Activated CD4-positive, alpha-beta T cell treated with anti-CD3 and anti-CD28 coated beads, Interleukin-2, Interleukin-6, amounts not matched to agents 100 ng/mL and 50 ng/mL, durations not matched to agents 16 hours and 8 hours (primary cell): ENCODE measurements at places on chromosomes 2 and 18.
A peak's percentile ranks its signal among the peaks of the same experiment; 100 is the strongest.

- DNase-seq, result no peak
Observed at GRCh38 chr18:33369711-33370449, 70.6 kb downstream of the CCDC178 start.

DNA sequence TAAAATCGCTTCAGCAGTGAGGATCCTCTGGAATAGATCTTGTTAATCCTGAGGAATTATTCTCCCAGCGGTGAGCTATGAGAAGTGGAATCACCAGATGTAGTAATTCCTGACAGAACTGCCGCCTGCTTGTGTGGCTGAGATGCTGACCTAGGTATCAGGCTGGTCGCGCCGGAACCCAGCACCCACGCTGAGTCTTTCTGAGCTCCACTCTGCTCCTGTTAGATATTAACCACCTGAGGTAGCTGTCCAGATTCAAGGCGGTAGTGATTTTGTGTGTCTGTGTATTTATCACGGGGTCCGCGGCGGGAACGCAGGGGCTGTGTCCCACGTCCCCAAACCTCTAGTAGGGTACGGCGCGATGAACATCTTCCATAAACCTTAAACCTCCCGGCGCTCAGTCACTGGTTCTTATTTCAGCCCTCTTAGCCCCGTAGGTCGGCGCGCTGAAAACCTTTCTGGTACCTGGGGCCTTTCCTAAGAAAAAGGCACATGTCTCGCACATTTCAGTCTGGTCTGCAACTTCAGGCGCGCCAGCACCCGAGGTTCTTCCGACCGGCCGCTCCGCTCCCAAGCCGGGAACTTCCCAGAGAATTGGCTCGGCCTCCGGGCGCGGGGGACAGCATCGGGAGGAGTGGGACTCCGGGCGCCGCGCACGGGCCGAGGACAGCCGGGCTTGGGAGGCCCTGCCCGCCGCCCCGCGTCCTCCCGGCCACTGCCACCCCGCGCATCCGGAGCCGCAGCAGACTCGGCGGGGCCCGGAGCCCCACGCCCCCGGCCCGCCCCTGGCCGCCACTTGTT, 542 bp upstream of the CNNM3 start:
- peak; percentile 32 for DNase-seq

GRCh38 chr2:232897598-232898408, 27.7 kb downstream of the SNORC start:
- DNase-seq, result peak; percentile 28

DNA sequence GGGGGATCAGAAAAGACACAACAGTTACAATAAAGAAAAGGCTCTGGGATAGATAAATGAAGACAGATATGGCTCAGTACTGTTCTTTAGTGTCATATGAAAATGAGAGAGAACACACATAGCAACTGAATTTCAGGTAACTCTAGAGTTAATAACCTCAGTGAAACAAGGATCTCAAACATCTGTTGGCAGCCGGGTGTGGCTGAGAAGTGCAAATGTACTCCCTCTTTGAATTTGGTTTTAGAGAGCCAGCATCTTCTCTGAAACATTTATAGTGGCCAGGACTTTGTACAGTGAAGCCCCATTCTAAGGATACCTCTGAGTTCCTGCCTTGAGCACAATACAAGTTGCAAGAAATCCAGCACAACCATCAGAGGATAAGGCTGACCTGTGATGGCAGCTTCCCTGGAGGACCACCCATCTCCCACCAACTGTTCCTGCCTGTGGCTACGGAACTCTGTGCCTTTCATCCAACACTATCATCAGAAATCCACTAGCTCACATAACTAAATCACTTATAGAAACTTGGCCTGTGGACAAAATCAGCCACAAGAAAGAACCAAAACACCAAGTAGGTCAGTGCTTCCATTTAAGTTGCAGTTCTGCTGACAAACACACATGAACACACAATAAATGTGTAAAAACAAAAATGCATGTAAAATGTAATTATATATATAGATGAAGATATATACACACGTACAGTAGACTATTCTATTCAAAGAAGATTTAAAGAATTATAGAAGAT, 37.3 kb upstream of the PEX13 start:
- DNase-seq, result no peak

DNA sequence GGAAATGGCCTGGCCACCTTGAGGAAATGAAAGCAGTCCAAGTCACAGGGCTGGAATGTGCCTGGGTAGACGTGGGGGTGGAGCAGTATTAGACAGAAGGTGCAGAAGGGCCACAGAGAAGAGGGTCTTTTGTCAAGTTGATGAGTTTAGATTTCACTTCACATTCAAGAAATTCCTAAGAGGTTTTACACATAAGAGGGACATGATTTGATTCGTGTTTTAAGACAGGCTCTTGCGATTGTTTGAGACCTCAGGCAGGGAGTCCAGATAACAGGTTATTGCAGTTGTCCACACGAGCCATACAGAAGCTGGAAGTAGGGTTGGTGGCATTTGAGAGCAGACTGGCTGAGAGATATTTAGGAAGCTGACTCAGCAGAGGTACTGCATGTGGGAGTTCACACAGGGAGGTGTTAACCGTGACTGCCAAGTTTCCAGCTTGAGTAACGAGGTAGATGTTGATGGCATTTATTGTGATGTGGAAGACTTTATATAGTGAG, 64.6 kb downstream of the NEB start:
- peak; percentile 57 for DNase-seq

GRCh38 chr2:109345653-109346480, 216.9 kb downstream of the SH3RF3 start:
- no peak for DNase-seq

DNA sequence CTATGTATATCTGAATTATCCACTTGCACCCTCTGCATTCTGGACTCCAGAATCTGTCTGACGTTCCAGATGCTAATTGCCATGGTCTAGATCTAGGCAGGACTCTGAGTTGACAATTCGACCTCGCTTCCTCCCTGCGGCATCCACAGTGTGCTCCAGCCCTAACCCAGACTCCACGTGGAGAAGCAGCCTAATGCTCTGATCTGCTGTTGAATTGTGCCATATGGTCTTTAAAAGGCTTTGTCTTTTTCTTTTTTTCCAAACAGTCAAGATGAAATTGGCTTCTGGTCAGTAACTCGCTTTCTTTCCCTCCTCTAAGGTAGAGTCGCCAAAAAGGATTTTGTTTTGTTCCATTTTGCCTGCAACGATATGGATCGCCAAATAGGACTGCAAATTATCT, 752.6 kb upstream of the ID2 start:
- DNase-seq, result no peak

- DNase-seq, result no peak
Observed at GRCh38 chr2:61125798-61126197, 36.2 kb upstream of the C2orf74 start.

DNA sequence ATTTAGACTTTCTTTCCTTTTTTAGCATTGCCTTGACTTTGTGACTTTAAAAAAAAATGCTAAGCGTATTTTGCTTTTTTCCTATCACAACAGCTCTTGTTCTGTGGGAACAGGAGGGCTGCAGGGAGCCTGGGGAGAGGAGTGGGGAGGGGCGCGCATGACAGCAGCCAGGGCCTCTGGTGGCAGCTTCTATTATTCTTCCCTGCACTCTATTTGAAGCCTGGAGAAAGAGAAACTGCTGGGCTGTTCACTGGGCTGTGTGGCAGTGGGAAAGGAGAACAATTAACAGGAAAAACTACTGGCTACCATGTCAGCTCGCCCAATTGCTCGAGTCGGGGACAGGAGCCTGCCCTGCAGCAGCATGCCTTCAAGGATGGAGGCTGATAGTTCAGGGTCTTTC, 119.0 kb upstream of the ZBTB14 start:
- no peak for DNase-seq

DNA sequence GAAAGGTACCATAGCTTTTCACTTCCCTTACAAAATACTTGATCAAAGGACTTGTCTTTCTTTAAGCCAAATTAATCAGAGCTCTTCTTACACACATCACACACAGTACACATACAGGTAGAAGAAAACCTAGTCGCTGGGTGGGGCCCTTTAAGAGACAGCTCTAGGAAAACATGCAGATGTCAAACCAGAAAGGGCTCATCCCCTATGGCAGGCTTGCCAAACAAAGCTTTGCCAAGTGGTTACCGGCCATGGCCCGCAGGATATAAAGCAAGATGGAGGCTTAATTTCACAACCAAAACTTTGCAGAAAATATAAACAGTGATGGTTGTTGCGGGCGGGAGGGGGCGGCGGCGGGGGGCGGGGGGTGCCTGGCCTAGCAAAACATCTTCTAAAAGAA, 2156.0 kb upstream of the PIK3C3 start:
- DNase-seq, result no peak

DNA sequence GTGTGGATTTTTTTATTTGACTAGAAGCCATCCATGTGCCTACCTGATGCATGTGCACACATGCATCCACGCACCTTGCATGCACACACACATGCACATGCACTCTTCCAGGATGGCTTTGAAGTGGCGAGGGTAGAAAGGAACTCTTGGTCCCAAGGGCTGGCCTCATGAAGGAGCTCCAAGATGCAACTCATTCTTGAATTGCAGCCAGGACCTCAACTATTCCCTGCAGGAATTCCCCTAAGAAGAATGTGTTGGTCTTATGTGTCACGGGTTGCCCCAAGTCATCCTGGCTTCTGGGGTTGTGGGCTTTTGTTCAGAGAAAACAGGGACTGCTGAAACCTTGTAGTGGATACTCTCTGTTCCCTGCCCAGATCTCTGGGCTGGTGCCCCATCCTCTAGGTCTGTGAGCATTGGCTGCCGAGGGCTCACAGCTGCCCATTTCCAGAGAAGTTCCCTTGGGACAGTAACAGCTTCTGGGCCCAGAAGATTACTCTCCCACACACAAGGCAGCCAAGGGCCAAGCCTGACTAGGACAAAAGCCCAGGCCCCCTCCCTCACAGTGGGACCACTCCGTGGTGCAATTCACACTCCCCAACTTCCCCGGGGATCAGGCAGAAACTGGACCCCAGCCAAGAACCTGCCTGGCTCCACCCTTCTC, 137.6 kb downstream of the COPS8 start:
- DNase-seq, result no peak

- DNase-seq, result no peak
Observed at GRCh38 chr18:54197747-54198411, 26.6 kb downstream of the MBD2 start.

GRCh38 chr18:58359218-58359617, 269.7 kb downstream of the ALPK2 start:
- DNase-seq, result no peak

- DNase-seq, result no peak
Observed at GRCh38 chr2:26581991-26582842, 58.9 kb downstream of the CIB4 start.

- DNase-seq, result no peak
Observed at GRCh38 chr2:71610671-71611070, 157.3 kb downstream of the DYSF start.

GRCh38 chr18:74012954-74013630, 134.5 kb downstream of the FBXO15 start:
- no peak for DNase-seq

DNA sequence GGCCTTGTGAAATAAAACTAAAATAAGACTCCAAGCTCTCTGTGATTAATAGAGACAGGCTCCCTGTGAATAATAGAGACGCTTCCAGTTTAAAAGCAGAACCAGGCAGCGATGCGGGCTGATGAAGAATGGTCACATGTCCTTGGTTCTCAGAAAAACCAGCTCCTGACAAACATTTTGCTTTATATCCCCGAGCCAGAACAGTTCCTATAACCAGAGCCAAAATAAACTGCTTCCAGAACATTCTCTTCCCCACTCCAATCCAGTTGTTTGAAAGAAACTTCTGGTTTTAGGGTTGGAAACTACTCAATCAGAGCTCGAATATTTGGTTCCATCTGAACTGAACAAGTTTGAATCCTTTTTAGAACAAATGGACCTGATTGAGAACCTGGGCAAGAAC, 213.7 kb downstream of the TSN start:
- no peak for DNase-seq

DNA sequence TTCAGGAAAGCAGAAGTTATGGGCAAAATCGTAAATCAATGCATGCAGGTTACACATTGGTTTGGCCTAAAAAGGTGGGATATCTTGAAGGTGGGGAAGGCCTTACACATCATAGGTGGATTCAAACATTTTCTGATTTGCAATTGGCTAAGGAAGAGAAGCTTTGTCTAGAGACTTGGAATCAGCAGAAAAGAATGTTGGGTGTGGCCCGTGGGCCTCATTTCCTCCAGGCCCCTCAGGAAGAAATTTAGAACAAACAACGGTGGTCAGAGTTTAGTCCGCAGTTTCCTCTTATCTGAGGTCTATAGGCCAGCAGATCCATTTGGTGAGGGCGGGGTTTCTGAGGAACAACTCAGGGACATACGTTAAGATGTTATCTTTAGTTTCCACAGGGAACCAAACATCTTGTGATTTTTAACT, 50.9 kb upstream of the AFF3 start:
- no peak for DNase-seq

DNA sequence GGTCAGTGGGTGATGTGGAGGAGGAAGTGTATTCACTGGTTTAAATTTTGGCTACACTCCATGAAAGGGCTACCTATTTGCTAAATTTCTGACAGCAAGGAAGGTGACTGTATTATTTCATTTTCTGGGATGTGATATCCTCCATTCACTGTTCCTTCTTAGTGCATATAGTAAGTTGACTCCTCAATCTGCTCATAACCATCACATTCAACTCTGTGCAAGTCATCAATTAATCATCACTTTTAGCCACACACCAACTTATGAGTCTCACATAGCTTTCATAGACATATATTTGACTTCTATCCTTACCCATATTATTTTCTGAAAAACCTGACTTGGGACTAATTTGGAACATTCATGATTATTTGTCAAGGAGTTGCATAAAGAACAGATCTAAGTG, 16.9 kb downstream of the KLHL41 start:
- DNase-seq, result no peak

DNA sequence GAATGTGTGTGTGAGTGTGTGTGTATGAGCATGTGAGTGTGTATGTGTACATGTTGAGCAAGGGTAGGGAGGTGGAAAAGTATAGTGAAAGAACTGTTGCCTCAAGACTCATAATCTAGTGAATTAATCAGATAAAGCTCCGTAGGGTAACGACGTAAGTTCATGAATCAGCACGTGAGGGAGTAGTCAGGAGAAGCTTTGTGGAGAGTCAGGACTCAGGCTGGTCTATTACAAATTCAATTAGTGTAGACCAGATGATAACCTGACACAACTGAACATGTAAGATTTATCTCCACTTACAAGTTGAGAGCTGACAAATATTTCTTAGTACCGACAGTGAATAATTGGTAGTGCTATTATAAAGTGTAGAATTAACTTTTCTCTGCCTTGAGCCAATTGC, 194.5 kb downstream of the RAD51AP2 start:
- no peak for DNase-seq

- no peak for DNase-seq
Observed at GRCh38 chr2:172242961-172243360, 140.3 kb upstream of the DLX2 start.

GRCh38 chr2:20491739-20492531, 45.1 kb downstream of the RHOB start:
- DNase-seq, result no peak

DNA sequence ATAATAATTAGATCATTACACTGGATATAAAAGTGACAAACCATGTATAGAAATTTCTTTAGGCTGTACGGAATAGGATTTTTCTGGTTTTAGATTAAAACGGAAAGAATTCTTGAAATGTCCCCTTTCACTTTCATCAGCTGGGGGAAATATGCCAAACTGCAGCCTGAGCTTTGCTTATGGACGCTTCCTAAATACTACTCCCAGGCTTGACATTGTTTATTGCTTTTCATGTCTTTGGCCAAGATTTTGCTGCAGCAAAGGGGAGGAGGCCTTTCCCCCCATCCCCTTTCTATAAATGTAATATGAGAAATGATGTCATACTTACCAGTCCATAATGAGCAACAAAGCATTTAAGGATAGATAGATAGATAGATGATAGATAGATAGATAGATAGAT, 158.4 kb downstream of the MAP2 start:
- no peak for DNase-seq
